ENCODE measurements at places on chromosomes 6 and 20. TPM values are rescaled to one million over a fixed set of nuclear protein-coding genes. Genes with fewer than 3 reads are reported as not detected.

- DNase-seq, result peak; percentile 18
These were observed 152.2 kb downstream of the MAFB start for GRCh38 chr20:40536808-40537207.

CLVS2 gene
- total RNA-seq, result not detected

ARFRP1 gene
- total RNA-seq, result 32.3 TPM

PRPH2 gene
- not detected for total RNA-seq

- DNase-seq, result no peak
These were observed 18.3 kb downstream of the GHRH start for GRCh38 chr20:37243076-37243936.

PGC gene
- total RNA-seq, result not detected

DNA sequence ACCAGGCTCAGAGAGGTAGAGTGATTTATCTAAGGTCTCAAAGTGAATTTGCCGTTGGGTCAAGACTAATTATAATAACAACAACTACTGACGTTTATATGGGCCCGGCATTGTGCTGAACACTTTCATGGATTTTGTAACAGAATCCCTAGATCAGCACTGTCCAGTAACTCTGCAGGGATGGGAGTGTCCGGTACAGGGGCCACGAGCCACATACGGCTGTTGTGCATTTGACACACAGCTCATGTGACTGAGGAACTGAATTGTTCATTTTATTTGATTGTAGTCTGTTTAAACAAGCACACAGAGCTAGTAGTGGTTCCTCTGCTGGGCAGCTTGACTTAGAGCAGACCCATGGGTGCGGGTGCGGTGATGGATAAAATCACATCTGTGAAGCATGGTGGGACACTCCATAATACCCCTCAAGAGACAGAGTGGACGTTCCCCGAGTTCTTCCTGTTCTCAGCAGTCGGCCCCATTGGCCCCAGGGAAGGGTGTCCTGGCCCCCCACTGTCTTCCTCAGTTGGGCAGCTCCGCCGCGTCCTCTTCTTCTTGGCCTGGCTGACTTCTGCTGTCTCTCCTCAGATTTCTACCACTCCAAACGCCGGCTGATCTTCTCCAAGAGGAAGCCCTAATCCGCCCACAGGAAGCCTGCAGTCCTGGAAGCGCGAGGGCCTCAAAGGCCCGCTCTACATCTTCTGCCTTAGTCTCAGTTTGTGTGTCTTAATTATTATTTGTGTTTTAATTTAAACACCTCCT, 6.8 kb downstream of the CDKN1A start:
- no peak for DNase-seq

RIPOR3 gene
- total RNA-seq, result 0.07 TPM

DNA sequence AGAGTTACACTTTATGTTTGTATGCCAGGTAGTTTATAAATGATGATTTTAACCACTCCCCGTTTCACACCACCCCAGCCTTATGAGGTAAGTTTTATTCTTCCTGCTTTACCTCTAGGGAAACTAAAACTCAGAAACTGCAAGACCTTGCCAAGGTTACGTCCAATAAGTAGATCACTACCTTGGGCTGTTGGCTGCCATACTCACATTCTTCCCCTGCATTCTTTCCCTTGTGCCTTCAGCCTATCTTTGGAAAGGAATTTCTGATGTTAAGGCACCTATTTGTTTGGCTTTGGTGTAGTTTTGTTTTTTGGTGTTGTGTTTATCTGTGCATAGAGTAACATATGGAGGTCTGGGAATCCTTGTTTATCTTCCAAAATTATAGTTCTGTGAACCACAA, 122.1 kb downstream of the UST start:
- peak; percentile 22 for DNase-seq

SASH1 gene
- total RNA-seq, result 7.8 TPM

DNA sequence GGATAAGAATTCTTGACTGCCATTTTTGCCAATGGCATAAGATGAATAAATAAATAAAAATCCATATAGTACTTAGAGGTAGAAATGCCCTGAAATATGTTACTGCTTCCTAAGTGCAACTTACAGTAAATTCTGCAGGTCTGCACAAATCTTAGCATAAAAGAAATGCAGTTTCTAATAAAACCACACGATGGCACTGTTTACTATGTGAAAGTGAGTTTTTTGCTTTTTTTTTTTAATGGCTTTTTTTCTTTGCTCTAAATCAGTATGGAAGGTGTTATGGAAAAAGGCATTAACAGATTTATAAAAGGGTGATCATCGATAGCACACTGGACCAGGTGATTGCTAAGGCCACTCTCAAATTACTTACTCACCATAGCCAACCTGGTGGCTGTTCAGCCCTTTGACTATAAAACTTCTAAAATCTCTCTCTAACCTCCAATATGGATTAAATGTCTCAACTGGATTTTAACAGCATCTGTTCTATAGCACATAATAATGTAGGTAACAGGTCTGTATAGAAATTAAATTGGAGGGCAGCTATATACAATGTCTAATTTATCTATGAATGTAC, 45.8 kb downstream of the AHI1 start:
- no peak for DNase-seq

OLIG3 gene
- total RNA-seq, result not detected

DNA sequence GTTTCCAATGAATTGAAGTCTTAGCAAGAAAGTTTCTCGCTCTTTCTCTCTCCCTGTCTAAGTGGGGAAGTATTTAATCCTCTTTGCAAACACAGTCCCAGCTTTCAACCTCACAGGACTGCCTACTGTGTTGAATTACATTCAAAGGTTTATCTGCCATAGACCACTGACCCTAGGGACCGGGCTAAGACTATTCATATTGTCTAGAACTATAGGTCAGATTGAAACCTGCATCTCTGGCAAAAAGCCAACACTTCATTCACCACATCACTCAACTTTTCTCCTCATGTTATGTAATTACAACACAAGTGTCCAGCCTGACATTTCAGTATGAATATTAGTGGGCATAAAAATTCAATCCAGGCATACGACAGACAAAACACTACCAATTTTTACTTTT, 314.7 kb upstream of the RSPO3 start:
- no peak for DNase-seq

GRCh38 chr20:49887251-49888211, 27.8 kb downstream of the SPATA2 start:
- no peak for DNase-seq

GRCh38 chr6:84450018-84450417, 222.6 kb upstream of the CEP162 start:
- DNase-seq, result no peak

GRCh38 chr6:132598473-132598872, 8.9 kb upstream of the TAAR5 start:
- DNase-seq, result no peak

PSORS1C2 gene
- total RNA-seq, result not detected

DNA sequence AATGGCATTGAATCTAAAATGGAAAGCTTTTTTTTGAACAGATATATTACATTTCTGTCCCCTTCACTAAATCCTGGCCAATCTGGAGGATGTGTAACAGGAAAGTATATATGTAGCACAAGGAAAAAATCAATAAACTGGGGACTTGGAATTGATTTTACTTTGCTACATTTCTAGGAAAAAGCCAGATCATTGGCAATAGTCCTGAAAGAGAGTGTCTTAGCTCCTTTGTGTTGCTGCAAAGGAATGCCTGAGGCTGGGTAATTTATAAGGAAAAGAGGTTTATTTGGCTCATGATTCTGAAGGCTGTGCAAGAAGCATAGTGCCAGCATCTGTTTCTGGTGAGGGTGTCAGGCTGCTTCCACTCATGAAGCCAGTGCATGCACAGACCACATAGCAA, 574.9 kb downstream of the HTR1B start:
- DNase-seq, result no peak

TCEA2 gene
- total RNA-seq, result 11.4 TPM

SYCP2L gene
- total RNA-seq, result 0.92 TPM

GRCh38 chr20:4153661-4154238, 138.4 kb upstream of the RNF24 start:
- no peak for DNase-seq

- DNase-seq, result no peak
These were observed 4.0 kb downstream of the MYLIP start for GRCh38 chr6:16132909-16133308.

DNA sequence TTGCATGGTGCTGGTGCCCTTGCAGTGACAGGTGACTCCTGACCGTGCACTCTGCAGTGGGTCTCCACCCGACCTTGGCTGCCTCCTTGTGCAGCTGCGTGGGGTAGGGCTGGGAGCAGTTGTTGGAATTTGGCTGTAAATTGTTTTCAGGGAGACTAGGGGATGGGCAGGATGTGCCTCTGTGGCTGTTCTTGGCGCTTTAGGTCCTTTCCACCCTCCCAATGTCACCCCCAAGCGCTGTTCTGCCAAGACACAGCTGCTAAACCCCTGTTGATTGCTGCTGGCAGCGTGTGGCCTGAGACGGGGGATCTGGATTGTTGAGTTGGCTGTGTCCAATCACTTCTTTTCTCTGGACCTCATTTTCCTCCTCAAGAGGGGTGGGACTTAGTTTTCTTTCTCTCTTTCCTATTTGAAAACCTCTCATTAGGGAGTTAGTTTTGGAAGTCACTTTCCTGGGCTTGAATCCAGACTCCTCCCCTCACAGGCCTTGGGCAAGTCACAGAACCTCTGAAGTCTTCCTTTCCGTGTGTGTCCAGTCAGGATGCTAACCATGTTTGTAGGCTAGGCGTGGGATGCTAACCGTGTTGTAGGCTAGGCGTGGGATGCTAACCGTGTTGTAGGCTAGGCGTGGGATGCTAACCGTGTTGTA, 8.5 kb downstream of the IGF2R start:
- DNase-seq, result no peak

GRCh38 chr6:37319156-37319555, 34.6 kb upstream of the RNF8 start:
- no peak for DNase-seq

GRCh38 chr6:105431226-105431625, 28.3 kb upstream of the PREP start:
- DNase-seq, result peak; percentile 45

SIRPD gene
- not detected for total RNA-seq

DNA sequence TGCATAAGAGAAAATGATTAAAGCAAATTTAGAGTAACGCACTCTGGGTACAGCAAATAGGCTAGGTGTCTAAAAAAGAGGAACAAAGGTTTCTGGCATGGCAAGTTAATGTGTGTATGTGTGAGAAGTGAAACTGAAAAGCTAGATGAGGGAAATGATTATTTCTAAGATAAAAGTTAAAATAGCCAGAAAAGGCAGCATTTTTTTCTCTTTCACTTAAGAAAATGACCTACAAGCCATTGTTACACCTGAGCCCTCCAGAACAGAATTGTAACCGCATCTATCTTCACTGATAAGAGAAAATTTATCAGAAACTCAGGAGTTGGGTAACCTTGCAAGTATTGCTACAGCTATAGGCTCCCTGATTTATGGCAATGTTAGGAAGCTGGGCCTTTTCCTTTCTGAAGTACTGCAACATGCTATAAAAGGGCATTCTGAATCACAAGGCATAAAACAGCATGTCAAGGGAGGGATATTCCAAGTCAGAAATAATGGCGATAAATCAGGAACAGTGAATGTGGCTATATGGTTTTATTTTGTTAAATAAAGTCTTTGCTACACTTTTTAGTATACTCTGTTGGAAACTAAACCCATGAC, 395.3 kb downstream of the TBC1D32 start:
- DNase-seq, result no peak

EPHA7 gene
- total RNA-seq, result under 0.01 TPM

GNAS-AS1 gene
- 0.63 TPM for total RNA-seq

ARID1B gene
- 31.4 TPM for total RNA-seq

PTPN1 gene
- 80.5 TPM for total RNA-seq
